HuH-7 (cell line): ENCODE measurements at places on chromosomes 7 and 10.

GRCh38 chr10:129459762-129460539, 7.1 kb upstream of the MGMT start:
- no peak for DNase-seq

- DNase-seq = no peak
These were observed 129.9 kb upstream of the ZNF32 start for GRCh38 chr10:43778571-43778970.

- no peak for DNase-seq
These were observed 102.3 kb downstream of the DYNC1I1 start for GRCh38 chr7:95874541-95875265.

- no peak for DNase-seq
These were observed 514.0 kb downstream of the PLXDC2 start for GRCh38 chr10:20330246-20330645.

- DNase-seq = no peak
These were observed 117.9 kb upstream of the EEPD1 start for GRCh38 chr7:36035186-36035585.

GRCh38 chr7:116165717-116166116, 44.6 kb upstream of the TES start:
- DNase-seq = no peak

DNA sequence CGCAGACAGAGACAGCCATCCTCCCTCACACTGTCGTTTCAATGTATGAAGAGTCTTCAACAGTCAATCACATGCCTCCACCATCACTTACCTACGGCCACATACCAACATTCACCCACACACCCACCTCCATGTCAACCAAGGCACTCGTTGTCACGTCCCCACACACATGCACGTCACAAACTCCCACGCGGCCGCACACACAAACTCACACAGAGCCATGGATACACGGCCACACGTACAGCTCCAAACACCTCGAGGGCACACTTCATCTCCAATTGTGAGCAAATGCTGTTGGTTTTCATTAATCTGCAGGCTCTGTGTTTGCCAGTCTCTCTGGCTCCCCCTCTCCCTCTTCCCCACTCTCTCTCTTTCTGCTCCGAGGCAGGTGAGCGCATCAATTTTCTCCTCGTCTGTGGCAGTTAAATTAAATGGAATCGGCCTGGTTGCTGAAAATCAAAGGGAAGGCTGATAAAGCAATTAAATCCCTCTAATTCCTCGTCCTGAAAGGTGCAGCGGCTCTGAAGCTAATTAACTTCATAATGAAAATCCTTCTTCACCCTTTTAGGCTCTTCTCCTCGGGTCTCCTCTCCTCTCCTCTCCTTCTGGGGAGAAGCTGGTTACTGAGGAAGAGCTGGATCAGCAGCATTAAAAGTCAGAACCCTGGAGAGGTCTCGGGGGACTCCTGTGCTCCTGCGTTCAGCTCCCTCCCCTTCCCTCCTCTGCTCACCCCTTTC, 53.8 kb upstream of the SLF2 start:
- DNase-seq = no peak

GRCh38 chr7:24336461-24336860, 52.5 kb downstream of the NPY start:
- no peak for DNase-seq

- no peak for DNase-seq
These were observed 53.4 kb downstream of the TSPAN15 start for GRCh38 chr10:69504576-69505250.

DNA sequence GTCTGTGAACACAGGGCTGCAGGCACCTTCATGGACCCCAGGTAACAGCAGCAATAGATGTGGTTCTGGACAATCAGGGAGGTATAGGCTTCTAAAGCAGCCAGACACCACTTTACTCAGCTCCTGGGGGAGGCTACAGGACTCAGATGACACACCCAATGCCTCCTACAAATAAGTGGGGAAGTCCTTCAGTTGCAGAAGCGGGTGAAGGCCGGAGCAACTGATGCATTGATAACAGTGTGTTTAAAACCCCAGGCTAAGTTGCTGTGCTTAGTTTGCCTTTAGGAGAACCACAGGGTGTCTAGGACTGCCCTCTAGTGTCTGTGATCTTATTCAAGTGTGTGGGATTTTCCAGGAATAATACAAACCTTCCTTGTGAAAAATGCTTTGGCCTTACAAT, 5.9 kb upstream of the ITGA8 start:
- peak; percentile 85 for DNase-seq

- DNase-seq = peak; percentile 63
These were observed 14.9 kb downstream of the TRIM56 start for GRCh38 chr7:101099969-101100781.

DNA sequence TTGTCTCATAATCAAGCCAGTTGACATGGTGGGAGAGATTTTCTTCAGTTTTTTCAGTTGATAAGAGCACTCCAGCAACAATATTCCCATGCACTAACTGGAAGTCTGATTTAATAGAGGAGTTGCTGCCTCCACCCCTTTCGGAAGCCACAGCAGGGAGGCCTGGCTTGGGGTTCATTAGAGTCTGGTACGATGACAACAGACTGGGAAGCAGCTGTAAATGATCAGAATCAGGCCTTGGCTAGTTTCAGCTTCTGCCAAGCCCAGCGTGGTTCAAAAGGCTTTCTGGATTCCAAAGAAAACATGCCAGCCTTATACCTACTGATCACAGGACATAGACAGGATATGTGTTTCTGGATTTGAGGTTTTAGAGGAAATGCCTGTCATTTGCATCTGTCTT, 274.0 kb downstream of the CSTF2T start:
- no peak for DNase-seq

- DNase-seq = peak; percentile 88
These were observed at the start of gene PRXL2A for GRCh38 chr10:80408242-80409101. Gene PRXL2A (plus strand): TSS chr10:80408551. CDS start chr10:80420468, 11,917 bp downstream.

DNA sequence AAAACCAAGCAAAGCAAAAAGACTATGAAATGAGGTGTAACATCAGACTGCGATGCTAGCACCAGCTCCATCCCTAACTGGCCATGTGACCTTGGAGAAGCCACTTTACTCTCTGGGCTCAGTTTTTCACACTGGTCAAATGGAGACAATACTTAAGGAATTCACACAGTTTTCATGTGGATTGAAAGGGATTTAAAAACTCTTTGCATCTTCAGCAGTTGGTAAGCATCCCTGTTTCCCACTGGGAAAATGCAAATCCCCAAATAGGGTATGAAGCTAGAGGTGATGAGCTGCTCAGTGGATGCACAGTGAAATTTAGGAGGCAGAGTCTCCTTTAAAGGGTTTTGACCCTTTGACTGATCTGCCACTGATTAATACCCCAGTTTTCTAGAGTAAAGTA, 240.7 kb downstream of the SORCS3 start:
- no peak for DNase-seq

- DNase-seq = no peak
These were observed 287.6 kb downstream of the TWIST1 start for GRCh38 chr7:18829858-18830285.

DNA sequence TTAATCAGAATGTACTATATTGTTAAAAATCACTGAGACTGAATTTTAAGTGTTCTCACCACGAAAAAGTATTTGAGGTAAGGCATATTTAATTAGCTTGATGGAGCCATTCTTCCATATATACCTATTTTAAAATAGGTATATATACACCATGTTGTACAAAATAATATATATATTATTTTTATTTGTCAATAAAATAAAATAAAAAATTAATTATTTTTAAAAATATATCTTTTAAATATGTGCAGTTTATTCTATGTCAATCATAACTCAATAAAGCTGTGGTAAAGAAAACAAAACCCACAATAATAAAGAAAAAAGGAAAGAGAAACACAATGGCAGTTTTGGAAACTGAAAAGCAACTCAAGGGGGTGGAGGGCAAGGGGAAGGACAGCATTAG, 33.6 kb upstream of the TFEC start:
- DNase-seq = no peak
